Activated CD4-positive, alpha-beta memory T cell treated with anti-CD3 and anti-CD28 coated beads for 36 hours (primary cell): ENCODE measurements at places on chromosomes 5 and 9.

DNA sequence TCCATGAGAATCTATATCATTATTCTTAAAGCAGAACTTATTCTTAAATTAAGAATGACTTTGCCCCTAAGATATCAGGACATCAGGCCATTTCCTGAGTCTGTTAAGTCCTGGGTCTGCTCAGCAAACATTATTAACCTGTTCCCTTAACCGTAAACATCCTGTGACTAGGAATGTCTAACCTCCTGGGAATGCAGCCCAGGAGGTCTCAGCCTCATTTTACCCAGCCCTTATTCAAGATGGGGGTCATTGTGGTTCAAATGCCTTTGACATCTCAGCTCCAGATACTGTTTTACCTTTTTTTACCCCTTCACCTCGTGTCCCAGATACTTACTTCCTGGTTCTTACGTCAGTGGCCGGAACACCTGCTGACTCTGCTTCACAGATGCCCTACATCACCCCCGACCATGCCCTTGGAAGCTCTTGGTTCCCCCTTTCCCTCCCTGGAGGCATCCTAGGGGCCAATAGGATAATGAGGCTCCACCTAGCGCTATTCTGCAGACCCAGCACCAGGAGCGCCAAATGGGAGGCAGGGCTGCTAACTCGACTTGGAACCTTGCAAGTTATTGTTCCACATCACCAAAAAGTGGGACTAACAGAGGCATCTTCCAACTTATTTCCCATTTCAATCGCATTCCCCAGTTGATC is 182.5 kb downstream of the MED10 start:
- no peak for DNase-seq

- DNase-seq = peak; percentile 40
Observed at GRCh38 chr5:73564675-73565074, 764 bp downstream of the ANKRA2 start.

DNA sequence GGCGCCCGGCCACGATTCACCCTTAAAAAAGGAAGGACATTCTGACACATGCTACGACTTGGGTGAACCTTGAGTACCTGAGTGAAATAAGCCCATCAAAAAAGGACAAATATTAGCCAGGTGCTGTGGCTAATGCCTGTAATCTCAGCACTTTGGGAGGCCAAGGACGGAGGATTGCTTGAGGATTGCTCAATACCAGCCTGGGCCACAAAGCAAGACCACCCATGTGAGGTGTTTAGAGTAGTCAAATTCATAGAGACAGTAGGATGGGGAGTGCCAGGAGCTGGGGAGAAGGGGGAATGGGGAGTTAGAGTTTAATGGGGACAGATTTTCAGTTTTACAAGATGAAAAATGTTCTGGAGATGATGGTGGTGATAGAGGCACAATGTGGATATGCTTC is 32.1 kb upstream of the IER5L start:
- DNase-seq = no peak

GRCh38 chr5:72857396-72857795 is 40.9 kb downstream of the TNPO1 start:
- DNase-seq = no peak

GRCh38 chr9:134717924-134718645 is 76.5 kb downstream of the COL5A1 start:
- no peak for DNase-seq

DNA sequence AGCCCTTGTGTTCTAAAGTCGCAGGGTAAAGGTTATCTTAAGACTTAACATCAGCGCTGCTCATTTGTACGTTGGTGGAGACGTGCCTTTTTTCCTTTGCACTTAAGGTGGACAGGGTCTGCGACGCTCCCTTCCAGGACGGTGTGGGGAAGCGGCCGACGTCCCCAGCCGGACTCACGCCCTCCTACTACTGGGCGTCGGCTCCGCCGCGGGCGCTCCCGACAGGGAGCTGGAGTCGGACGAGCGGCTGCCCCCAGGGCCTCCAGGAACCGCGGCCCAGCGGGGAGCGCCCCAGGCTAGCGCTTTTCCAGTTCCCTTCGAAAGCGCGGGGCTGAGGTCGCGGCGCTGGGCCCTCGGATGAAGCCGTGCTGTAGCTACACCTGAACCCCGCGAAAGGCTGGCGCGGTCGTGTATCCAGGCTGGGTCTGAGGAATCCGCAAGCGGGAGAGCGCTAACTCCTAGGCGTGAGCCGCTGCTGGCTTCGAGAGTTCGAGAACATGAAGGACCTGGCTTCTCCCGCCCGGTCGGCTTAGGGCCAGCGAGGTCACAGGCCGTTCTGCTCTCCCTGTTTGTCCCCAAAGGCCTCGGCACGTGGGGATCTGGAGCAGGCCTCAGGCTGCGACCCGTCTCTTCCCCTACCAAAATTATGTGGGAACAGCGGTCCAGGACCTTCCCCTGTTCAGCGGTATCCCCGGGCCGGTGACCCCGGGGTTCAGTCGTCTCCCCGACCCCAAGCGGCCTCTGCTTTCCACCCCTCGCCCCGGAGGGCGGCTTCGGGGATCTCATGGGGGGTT is 3.8 kb upstream of the DMRT3 start:
- DNase-seq = no peak

DNA sequence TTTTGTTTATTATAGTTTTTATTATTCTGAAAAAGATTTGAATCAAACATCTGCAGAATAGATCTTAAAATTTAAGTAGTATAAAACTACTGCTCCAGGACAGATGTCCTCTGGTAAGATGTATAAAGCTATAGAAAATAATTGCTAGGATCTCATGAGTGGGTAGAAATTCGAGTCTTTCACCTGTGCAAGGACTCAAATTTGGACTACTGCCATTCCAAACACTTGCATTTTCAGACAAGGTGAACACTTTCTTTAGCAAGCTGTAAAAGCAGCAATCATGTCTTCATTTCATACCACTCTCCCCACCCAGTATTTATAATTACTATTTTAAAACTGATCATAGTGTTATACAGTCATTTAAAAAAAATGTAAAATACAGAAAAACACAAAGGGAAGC is 20.7 kb downstream of the SKP2 start:
- no peak for DNase-seq

- no peak for DNase-seq
Observed at GRCh38 chr9:129021091-129021490, 7.0 kb downstream of the SH3GLB2 start.

DNA sequence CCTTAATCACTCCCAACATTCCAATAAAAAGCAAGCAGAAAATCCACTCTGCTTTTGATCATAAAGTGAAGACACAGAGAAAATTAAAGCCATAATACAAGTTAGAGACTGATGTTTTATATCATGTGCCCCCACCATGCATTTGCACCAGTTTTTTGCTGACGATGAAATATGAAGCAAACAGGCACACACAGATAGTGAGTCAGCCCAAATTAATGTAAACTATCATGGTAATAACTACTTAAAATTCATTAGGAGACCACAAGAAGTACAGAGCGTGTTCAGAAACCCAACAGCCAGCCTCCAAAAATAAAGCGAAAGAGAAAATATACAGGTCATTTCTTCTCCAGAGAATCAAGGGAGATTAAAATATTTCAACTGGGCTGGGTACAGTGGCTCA is 46.4 kb upstream of the KDM4C start:
- no peak for DNase-seq

- DNase-seq = no peak
Observed at GRCh38 chr5:131541762-131542161, 93.3 kb downstream of the RAPGEF6 start.

- no peak for DNase-seq
Observed at GRCh38 chr5:103391659-103392058, 133.1 kb downstream of the MACIR start.

DNA sequence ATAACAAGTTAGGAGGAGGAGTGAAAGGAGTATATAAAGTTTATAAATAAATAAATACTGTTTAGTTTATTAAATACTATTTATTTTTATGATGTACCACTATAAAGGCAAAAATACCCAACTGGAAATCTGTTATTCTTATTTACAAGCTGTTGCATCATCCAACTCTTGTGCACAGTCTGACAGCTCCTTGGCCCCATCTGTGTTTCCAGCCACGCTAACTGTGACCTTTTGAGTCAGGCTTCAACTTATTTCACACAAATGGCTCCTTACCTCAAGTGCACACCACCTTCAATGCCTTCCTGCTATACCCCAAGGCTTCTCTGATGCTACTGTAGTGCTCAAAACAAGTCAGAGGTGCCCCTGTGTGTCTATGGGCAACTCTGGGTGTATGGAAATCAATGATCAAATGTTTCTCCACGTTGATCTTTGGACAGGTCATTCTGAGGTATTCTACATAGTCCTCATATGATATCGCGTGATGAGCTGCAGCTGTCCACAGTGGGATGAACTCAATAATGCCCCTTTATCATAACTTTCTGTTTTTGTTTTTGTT is 303.2 kb upstream of the GRAMD2B start:
- DNase-seq = no peak

GRCh38 chr5:135162661-135163265 is 128.7 kb upstream of the PITX1 start:
- DNase-seq = no peak

DNA sequence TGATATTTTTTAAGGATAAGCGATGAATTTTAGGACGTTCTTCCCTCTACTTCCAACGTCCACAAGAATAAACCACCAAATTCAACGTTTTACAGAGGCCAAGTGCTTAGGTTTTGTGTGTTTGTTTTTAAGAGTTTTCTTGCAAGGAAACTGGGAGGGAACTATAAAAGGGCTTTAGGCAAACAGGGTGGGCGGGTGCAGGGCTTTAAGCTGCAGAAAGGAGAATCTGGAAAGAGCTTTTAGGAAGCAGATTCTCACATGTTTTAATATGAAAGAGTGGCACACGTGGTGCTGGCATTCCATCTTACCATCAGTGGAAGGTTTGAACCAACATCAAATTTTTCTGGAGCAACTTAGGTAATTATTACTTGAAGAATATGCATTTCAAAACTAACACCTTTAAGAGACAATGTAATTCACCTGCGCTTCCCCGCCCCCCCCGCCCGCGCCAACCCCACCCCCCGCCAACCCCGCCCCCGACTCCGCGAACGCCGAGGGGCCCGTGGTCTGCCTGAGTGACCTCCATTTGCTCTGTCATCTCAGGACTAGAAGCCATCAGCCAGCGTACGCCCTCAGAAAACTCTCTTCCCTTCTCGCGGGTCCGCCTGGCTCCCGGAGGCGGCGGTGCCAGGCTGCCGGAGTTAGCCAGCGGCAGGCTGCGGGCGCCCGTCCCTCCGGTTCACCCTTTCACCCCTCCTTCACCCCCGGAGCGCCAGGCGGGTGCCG is 911 bp upstream of the PIK3R1 start:
- DNase-seq = no peak

- no peak for DNase-seq
Observed at GRCh38 chr5:178435321-178436238, 154.6 kb downstream of the COL23A1 start.

GRCh38 chr5:59125011-59125961 is 542.4 kb downstream of the RAB3C start:
- peak; percentile 47 for DNase-seq

DNA sequence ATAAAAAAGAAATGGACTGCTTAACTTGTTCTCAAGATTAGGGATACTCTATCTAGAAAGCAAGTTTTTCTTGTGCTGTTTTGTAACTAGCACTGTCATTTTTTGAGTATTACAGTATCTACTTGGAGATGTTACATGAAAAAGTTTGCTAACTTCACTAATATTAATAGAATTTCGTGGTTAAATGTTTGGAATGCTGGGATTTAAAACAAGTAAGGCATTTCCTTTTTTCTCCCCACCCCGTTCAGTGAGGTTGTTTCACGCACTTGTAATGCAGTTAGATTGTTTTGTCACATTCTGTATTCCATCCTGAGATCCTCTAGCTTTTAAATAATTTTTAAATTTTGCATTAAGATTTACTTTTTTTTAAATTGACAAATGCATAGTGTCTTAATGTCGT is 20.0 kb upstream of the TEK start:
- no peak for DNase-seq

- no peak for DNase-seq
Observed at GRCh38 chr5:140040358-140040757, 2.7 kb downstream of the NRG2 start.

DNA sequence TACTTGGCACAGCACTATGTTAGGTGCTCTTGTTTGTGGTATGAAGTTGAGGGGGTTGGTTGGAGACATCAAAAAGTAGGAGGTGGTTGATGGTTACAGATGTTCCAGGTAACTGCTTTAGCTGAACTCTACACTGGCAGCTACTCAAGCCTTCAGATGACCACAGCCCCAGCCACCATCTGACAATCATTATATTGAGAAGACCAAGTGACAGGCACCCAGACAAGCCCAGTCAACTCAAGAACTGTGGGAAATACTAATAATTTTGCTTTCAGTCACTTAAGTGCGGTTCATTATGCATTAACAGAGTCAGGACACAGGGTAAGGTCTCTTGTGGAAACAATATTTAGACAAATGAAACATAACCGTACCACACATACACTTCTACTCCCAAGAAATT is 38.9 kb upstream of the SLIT3 start:
- DNase-seq = no peak

- no peak for DNase-seq
Observed at GRCh38 chr5:96017951-96018350, 56.3 kb upstream of the ELL2 start.

GRCh38 chr5:104754311-104754995 is 1191.9 kb upstream of the NUDT12 start:
- no peak for DNase-seq

DNA sequence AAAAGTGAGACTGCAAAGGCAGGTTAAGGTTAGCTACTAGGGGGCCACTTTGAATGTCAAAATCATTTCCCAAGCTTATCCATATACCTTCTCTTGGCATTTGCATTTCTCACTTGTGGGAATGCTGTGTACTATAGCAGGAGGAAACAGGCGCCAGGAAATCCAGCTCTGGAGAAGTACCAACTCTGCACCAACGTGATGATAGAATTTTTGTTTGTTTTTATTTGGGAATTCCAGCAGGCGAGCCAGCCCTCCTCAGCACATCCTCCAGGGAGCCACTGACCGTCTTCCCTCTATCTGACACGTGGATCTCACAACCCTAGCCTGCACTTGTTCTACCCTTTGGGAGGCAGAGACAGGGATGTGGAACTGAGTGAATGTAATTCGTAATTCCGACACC is 318.0 kb downstream of the ACTL7B start:
- no peak for DNase-seq

DNA sequence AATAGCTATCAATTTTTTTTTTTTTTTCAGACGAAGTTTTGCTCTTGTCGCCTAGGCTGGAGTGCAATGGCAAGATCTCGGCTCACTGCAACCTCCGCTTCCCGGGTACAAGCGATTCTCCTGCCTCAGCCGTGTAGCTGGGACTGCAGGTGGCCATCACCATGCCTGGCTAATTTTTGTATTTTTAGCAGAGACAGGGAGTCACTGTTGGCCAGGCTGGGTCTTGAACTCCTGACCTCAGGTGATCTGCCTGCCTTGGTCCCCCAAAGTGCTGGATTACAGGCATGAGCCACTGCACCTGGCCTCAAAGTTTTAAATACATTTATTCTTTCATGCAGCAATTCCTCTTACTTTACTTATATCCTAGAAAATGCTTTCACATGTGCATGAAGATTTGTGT is 17.6 kb downstream of the TRIM14 start:
- DNase-seq = no peak

- no peak for DNase-seq
Observed at GRCh38 chr5:89613222-89613956, 730.4 kb upstream of the MEF2C start.

GRCh38 chr9:91156451-91157234 is 205.1 kb downstream of the AUH start:
- DNase-seq = peak; percentile 31
